ENCODE measurements at places on chromosomes 16 and 17.

DNA sequence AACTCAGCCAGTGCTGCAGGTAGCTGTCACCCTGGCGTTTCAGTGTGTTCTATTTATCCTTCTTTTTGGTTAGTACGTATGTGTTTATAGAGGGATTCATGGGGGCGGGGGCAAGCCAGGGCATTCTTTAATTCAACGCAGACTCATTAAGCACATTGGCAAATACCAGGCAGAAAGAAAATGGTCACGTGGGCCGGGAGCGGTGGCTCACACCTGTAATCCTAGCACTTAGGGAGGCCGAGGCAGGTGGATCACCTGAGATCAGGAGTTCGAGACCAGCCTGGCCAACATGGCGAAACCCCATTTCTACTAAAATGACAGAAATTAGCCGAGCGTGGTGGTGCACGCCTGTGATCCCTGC lies 69.1 kb downstream of the HAPSTR1 start:
- no peak overlapping the region for H3K4me3 ChIP-seq
- H3K4me1 ChIP-seq, result no peaks in the 10 kb centered on the region
- no peak for DNase-seq
- H3K27me3 ChIP-seq, result no peaks in the 10 kb centered on the region

GRCh38 chr17:75498039-75498725 lies 17.2 kb downstream of the CASKIN2 start:
- H3K36me3 ChIP-seq, result peaks cover 20% of the 10 kb centered on the region
- DNase-seq, result no peak
- no peaks in the 10 kb centered on the region for H3K4me1 ChIP-seq
- H3K27ac ChIP-seq, result peak overlapping the region; percentile 60
- H3K27me3 ChIP-seq, result no peaks in the 10 kb centered on the region
- H3K4me3 ChIP-seq, result no peak overlapping the region

- H3K27me3 ChIP-seq, result no peaks in the 10 kb centered on the region
- peak within 1 kb of the TSS; percentile 77 for H3K4me3 ChIP-seq
- DNase-seq, result peak; percentile 91
Observed at GRCh38 chr17:21126645-21127508, at the start of gene DHRS7B. Gene DHRS7B, plus strand, starts transcription at chr17:21126964. Its CDS starts 8 bp downstream, at chr17:21126972.

GRCh38 chr16:72996291-72997062 lies 51.5 kb downstream of the ZFHX3 start:
- no peaks in the 10 kb centered on the region for H3K36me3 ChIP-seq
- DNase-seq, result no peak
- no peak overlapping the region for H3K4me3 ChIP-seq
- no peaks in the 10 kb centered on the region for H3K27me3 ChIP-seq
- no peak overlapping the region for H3K27ac ChIP-seq

- DNase-seq, result no peak
- H3K4me1 ChIP-seq, result no peaks in the 10 kb centered on the region
- H3K4me3 ChIP-seq, result no peak overlapping the region
- peaks cover 3% of the 10 kb centered on the region for H3K36me3 ChIP-seq
Observed at GRCh38 chr17:7462474-7463371, 16.7 kb downstream of the ZBTB4 start.

Data from cardiac muscle cell (in vitro differentiated cells and primary cell).